ENCODE measurements at places on chromosomes 7 and 10. TPM values are rescaled to one million over a fixed set of nuclear protein-coding genes. Genes with fewer than 3 reads are reported as not detected.
A peak's percentile ranks its signal among the peaks of the same experiment; 100 is the strongest.

DNA sequence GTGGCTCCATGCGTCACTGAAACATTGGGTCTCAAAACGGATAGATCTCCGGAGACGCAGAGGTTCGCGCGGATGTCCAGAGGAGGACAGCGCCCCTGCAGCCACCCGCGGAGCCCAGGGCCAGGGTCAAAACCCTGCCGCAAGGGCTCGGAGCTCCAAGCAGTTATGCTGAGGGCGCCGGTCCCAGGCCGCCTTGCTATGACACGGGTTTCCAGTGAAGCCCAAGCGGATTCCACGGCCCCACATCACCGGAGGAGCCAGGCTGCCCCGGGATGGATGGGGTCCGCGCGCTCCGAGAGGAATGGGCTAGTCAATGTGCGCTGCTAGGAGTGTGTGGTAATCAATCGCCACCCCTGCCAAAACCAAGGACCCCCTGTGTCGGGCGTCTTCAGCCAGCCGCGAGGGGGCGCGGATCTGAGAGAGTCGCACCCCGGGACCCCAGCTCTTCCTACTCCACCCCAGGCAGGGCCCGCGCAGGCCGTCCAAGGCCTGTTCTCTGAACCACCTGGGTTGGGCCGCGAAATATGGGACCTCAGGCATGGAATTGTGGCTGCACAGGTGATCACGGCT lies 5.6 kb upstream of the EMX2 start:
- H3K27ac ChIP-seq: no peak overlapping the region
- peak overlapping the region; percentile 6 for H3K4me3 ChIP-seq
- no peak for DNase-seq
- no peaks in the 10 kb centered on the region for H3K36me3 ChIP-seq

Gene C10orf90
- not detected for polyA plus RNA-seq

DNA sequence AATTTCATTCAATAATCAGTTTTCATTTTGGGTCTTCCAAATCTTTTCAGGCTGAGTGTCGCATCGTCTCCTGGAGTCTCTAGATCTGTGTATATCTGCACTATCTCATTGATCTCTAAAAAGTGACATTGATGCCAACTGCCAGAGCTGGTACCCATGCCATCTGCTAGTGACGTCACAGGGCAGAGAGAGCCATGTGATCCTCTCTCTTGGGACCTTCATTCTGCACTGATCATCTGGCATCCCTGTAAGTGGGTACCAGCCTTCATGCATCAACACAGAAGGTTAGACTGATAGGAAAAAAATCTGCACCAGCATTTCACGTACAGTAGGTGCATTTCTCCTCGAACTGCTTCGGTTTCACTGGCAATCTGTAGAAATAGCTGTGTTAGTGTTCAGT lies at the start of gene NEUROD6:
Gene NEUROD6, minus strand, starts transcription at position 124 of the 400 bp plus-strand sequence. CDS start 1,458 bp downstream, outside the sequence.
- no peaks in the 10 kb centered on the region for H3K36me3 ChIP-seq
- DNase-seq: no peak
- peaks cover 28% of the 10 kb centered on the region for H3K27me3 ChIP-seq
- H3K4me1 ChIP-seq: no peaks in the 10 kb centered on the region
- H3K27ac ChIP-seq: no peak within 1 kb of the TSS

GRCh38 chr10:103911021-103911459 lies 6.9 kb downstream of the STN1 start:
- H3K27me3 ChIP-seq: no peaks in the 10 kb centered on the region
- H3K4me1 ChIP-seq: peaks cover 22% of the 10 kb centered on the region
- DNase-seq: no peak

DNA sequence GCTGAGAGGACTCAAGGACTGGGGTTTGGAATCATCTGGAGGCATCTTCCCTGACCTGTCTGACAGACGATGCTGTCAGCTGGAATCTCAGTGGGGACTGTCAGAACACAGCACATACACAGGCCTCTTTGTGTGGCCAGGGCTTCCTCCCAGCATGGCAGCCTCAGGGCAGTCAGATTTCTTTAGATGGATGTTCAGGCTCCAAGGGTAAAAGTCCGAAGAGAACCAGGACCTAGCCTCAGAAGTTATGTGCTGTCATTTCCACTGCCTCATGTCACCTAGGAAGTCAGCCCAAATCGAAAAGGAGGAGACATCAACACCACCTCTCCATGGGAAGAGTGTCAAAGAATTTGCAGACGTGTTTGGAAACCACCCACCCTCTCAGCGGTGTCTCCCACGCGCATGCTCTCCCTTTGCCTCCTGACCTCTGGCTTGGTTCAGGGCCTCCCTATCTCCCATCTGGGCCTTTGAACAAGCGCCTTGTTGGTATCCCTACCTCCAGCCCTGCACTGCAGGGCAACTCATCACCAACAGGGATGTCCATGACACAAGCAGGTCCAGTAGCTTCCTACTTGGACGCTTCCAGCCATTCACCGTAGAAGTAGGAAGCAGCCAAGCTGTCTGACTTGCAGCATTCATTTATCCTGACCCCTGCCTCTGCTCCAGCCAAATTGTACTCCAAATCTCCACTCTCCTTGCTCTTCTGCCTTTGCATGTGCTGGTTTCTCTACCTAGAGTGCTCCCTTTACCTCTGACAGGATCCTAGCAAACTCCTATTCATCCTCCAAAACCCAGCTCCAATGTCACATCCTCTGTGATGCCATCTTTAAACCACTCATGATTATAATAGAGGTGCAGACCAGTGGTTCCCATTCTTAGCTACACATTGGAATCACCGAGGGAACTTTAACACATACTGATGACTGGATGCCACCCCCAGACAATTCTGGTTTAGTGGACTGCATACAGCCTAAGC lies 121.6 kb downstream of the OAT start:
- H3K27ac ChIP-seq: no peak overlapping the region
- no peaks in the 10 kb centered on the region for H3K27me3 ChIP-seq
- DNase-seq: no peak
- H3K4me3 ChIP-seq: no peak overlapping the region

Gene PLEKHS1
- 0.46 TPM for polyA plus RNA-seq

- H3K27ac ChIP-seq: no peak overlapping the region
- DNase-seq: no peak
- H3K27me3 ChIP-seq: no peaks in the 10 kb centered on the region
- H3K4me1 ChIP-seq: peaks cover 5% of the 10 kb centered on the region
- H3K36me3 ChIP-seq: no peaks in the 10 kb centered on the region
- no peak overlapping the region for H3K4me3 ChIP-seq
These were observed 20.0 kb upstream of the TNRC18 start for GRCh38 chr7:5443678-5444077.

DNA sequence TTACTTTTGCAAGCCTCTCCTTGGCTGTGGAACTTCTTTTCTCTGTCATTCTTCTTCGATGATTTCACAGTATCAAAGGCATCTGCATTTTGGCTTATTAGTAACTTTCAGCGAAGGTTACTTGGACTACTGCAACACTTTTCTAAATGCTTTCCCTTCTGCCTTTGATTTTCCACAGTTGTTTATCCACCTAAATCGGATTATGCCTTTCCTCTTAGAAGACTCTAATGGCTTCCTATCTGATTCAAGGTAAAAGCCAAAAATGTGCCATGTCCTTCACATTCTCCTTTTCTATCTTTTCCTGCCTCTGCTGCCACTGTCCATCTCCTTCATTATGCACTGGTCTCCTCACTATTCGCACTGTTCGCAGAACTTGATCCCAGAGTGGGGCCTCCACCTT lies 1606.3 kb upstream of the LRRTM3 start:
- no peaks in the 10 kb centered on the region for H3K36me3 ChIP-seq
- H3K4me1 ChIP-seq: no peaks in the 10 kb centered on the region
- H3K27ac ChIP-seq: no peak overlapping the region
- H3K27me3 ChIP-seq: no peaks in the 10 kb centered on the region
- H3K4me3 ChIP-seq: no peak overlapping the region

DNA sequence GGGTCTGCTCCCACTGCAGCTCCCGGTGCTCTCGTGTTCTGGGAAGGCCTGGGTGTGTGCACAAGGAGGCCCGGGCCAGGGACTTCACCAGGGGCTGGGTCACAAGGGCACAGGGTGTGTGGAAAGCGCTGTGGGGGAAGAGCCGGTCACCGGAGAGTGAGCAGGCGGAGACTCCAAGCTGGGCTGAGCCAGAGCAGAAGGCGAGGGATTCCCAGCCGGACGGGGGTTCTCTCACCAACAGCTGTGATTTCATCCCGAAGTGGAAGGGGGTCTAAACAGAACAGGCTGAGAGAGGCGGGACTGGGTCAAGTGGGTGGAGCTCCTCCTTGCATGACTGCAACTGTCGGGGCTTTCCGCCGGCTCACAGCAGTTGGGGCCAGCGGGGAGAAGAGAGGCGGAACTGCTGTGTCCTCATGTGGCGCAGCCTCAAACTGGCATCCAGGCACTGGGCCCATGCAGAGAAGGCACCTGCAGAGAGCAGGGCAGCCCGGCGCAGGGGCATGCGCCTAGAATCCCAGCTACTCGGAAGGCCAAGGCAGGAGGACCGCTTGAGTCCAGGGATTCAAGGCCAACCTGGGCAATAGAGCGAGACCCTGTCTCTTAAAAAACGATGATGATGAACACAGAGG lies 7.6 kb upstream of the ORAI2 start:
- H3K4me3 ChIP-seq: no peak overlapping the region
- H3K27me3 ChIP-seq: no peaks in the 10 kb centered on the region
- peak; percentile 63 for DNase-seq
- H3K4me1 ChIP-seq: no peaks in the 10 kb centered on the region

Gene ITGB8
- polyA plus RNA-seq: 1.1 TPM

DNA sequence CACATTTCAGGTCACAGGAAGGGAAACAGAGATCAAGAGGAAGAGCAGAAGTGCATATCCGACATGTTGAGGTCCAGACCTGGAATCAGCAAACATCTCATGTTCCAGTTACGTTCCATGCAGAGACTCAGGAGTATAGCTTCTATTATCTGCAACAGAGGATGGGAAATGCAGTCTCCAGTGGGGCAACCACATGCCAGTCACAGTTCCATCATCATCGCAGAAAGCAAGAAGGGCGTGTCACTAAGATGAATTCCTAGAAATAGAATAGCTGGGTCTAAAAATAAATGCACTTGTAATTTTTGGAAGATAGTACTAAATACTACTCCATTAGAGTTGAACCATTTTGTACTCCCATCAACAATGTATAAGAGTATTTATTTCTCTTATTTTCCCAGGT lies 133.2 kb upstream of the MDFIC start:
- no peak for DNase-seq
- H3K4me1 ChIP-seq: no peaks in the 10 kb centered on the region
- no peak overlapping the region for H3K27ac ChIP-seq
- no peaks in the 10 kb centered on the region for H3K27me3 ChIP-seq
- H3K4me3 ChIP-seq: no peak overlapping the region
- H3K36me3 ChIP-seq: no peaks in the 10 kb centered on the region

Gene WEE2
- not detected for polyA plus RNA-seq

DNA sequence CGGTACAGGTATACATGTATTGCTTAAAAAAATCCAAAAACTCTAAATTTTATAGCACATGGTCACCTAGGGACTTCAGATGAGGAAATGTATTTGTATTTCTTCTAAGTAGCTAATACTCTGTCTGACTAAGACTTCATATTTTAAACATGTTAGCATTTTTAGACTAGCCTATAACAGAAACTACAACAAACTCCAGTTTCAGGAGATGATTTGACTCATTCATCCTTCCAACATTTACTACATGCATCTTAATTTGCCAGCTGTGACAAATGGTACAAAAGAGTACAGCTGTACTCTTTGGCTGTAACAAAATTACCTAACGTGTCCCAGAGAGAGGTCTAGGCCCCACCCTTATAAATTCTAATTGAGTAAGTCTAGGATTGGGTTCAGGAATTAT lies 22.2 kb downstream of the TMEM209 start:
- H3K36me3 ChIP-seq: peaks cover 66% of the 10 kb centered on the region
- H3K27me3 ChIP-seq: no peaks in the 10 kb centered on the region
- no peak overlapping the region for H3K4me3 ChIP-seq
- DNase-seq: no peak

Gene AHR
- polyA plus RNA-seq: 13.0 TPM

- H3K36me3 ChIP-seq: no peaks in the 10 kb centered on the region
- H3K4me1 ChIP-seq: no peaks in the 10 kb centered on the region
- no peak overlapping the region for H3K27ac ChIP-seq
- no peaks in the 10 kb centered on the region for H3K27me3 ChIP-seq
- DNase-seq: no peak
These were observed 72.3 kb downstream of the AMPH start for GRCh38 chr7:38558761-38559345.

GRCh38 chr7:71472962-71473361 lies 341.0 kb downstream of the GALNT17 start:
- no peaks in the 10 kb centered on the region for H3K4me1 ChIP-seq
- no peak for DNase-seq
- H3K27me3 ChIP-seq: no peaks in the 10 kb centered on the region
- H3K4me3 ChIP-seq: no peak overlapping the region
- no peaks in the 10 kb centered on the region for H3K36me3 ChIP-seq
- no peak overlapping the region for H3K27ac ChIP-seq

Gene PRTFDC1
- polyA plus RNA-seq: 12.4 TPM

GRCh38 chr7:21757537-21758282 lies 188.0 kb downstream of the CDCA7L start:
- H3K27ac ChIP-seq: no peak overlapping the region
- H3K4me3 ChIP-seq: no peak overlapping the region
- no peak for DNase-seq
- no peaks in the 10 kb centered on the region for H3K36me3 ChIP-seq

DNA sequence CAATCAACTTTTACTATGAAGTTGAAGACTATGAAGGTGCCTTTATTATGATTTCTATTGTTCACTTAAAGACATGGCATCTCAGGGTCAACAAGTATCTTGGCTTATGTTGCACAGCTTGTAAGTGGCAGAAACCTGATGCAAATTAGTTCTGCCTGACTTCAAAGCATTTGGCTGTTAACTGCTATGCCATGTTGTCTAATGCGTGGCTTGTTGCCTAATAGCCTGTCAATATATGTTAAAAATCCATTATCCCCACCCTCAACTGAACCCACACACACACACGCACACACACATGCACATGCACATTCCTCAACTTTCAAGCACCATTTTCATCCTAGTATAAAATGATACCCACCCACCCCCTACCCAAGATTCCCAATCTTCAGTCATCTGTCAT lies 217.1 kb downstream of the NRG3 start:
- no peaks in the 10 kb centered on the region for H3K36me3 ChIP-seq
- no peak overlapping the region for H3K4me3 ChIP-seq
- H3K27ac ChIP-seq: no peak overlapping the region
- DNase-seq: no peak

DNA sequence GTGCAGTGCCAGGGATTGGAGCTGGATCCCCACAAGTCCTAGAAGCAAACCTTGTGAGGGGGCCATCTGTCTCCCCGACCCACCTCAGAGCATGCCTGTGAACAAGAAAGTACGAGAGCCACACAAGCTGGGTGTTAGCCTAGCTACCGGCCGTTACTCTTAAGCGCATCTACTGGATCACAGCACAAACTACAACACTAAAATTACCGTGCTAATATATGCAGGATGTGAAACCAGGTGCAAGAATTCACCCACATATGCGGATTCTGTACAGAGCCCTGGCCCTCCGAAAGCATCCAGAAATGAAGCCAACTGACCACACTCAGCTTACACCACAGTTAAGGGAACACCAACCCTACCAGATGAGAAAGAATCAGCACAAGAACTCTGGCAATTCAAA lies 16.0 kb upstream of the PRSS1 start:
- no peaks in the 10 kb centered on the region for H3K27me3 ChIP-seq
- H3K27ac ChIP-seq: no peak overlapping the region
- H3K4me1 ChIP-seq: no peaks in the 10 kb centered on the region
- DNase-seq: no peak
- H3K4me3 ChIP-seq: no peak overlapping the region
